ENCODE measurements at places on chromosomes 1 and 21.
A peak's percentile ranks its signal among the peaks of the same experiment; 100 is the strongest.

- no peak for DNase-seq
Observed at GRCh38 chr1:95132762-95133161, 15.6 kb downstream of the TLCD4 start.

- DNase-seq = no peak
Observed at GRCh38 chr1:180213401-180214170, 16.5 kb upstream of the LHX4 start.

DNA sequence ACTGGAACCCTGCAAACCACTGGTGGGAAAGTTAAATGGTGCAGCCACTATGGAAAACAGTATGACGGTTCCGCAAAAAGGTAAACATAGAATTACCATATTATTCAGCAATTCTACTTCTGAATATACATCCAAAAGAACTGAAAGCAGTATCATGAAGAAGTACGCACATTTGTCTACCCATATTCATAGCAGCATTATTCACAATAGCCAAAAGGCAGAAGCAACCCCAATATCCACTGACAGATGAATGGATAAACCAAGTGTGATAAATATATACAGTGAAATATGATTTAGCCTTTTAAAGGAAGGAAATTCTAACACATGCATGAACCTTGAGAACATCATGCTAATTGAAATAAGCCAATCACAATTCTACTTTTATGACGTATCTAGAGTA is 39.6 kb downstream of the DAB1 start:
- DNase-seq = no peak

DNA sequence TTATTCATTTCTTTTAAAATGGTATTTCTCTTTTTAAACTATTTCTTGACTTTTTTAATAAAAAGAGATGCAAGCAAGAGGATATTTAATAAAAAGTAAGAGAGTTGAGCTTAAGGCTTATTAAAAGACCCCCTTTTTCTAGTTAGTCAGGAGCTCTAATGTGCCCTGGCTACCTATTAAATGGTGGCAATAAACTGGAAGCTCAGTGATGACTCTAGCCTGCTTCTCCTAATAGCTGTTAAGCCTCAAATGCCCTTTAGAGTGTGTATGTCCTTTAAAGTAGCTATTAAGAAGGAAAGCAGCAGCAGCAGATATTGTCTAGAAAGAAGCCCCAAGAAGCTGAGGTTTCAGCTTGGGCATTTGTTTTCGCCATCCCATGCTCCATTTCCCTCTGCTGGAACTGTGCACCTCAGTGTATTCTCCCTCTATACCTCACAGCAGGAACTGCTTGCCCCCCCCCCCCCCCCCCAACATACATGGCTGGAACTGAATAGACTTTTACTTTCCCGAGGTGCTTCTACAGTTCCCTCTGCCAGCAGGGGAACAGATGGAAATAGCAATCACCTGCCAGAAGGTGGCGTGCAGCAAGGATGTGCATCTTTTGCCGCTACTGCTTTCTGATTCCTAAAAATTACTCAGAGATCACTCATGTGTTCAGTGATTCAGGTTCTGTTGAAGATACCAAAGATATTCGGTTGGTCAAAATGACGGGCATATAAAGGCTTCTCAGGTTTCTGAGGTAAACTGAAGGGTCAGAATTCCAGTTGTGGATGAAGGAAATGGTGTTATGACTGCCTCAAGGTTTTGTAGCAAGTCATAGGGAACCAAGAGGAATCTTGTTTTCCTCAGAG is 2.5 kb downstream of the RGS4 start:
- peak; percentile 93 for DNase-seq

- no peak for DNase-seq
Observed at GRCh38 chr1:107678993-107679392, 286.0 kb downstream of the VAV3 start.

DNA sequence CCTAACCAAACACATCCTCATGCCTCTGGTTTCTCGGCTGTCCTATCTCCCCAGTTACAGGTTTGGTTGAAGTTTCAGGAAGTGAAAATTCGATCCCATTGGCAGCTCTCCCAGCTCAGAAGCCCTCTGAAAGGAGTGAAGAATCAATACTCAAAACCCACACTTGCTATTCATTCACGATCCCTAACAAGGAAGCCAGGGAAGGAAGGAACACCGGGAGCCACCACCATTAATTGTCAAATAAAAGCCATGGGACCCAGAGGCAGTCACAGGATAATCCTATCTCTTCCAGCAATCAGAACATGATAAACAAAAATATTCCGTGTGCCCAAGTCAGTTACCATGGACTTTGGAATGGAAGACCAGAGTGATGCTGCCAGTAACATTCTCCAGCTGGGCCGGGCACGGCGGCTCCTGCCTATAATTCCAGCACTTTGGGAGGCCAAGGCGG is 7.0 kb downstream of the TMPRSS2 start:
- DNase-seq = no peak

- peak; percentile 37 for DNase-seq
Observed at GRCh38 chr1:99728494-99729235, 37.8 kb downstream of the FRRS1 start.

- DNase-seq = peak; percentile 15
Observed at GRCh38 chr21:38306433-38307141, 49.8 kb downstream of the KCNJ15 start.

- no peak for DNase-seq
Observed at GRCh38 chr21:33089395-33090119, 19.6 kb downstream of the OLIG1 start.

DNA sequence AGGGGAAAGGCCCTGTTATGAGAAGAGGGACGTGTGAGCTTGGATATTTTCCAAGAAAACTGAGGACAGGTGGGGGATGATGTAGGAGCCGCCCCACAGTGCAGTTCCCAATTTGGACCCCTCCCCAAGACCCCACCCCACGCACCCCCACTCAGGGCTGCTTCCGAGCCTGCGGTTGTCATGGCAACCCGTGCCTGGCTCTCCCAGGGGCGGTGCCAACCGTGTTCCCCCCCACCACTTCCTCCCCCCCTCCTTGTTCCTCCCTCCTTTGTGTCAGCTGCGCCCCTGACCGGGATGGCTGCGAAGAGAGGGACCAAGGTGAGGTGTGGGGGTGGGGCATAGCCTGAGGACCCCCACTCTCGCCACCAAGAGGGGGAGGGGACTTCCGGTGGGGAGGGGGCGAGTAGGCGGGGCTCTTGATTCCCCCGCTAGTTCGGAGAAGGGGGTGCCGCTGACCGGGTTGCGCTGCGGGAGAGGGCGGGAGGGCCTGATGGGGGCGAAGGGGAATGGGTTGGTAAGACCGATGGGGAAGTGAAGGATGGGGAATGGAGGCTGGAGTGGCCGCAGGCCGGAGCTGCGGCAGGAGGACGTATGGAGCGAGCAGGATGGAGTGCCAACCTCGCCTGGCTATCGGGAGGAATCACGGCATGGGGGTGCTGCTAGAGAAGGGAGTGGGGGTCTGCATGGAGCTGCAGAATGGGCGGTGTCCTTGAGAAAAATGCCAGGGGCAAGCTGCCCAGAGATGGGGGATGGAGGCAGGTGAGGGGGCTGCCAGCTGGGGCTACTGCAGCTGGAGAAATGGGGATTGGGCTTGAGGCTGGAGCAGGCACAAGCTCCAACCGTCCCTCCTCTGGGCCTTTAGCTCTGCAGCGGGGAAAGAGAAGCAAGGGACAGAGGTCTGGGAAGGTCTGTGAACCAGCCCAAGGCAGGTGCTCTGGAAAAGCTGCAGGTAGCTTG is 953 bp downstream of the TRIM46 start:
- peak; percentile 93 for DNase-seq

GRCh38 chr1:14247666-14248065 is 350.8 kb upstream of the KAZN start:
- no peak for DNase-seq

DNA sequence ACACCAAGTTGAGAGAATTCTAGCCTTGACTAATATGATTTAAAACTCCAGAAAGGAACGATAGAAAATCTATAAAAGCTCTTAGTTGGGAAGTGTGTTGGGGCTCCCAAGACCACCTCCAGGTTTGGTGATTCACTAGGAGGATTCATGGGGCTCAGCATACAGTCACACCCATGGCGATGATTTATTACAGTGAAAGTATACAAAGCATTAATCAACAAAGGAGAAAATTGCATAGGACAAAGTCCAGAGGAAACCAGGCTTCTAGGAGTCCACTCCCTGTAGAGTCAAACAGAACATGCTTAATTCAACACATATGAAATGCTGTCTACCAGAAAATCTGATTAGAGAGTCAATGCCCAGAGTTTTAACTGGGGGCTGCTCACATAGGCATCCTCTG is 4.8 kb downstream of the CDCA8 start:
- DNase-seq = peak; percentile 34

- no peak for DNase-seq
Observed at GRCh38 chr1:31814631-31815306, 1.1 kb downstream of the SPOCD1 start.

- no peak for DNase-seq
Observed at GRCh38 chr1:243580984-243581383, 269.1 kb downstream of the AKT3 start.

GRCh38 chr21:29170944-29171343 is 40.5 kb downstream of the MAP3K7CL start:
- DNase-seq = no peak

GRCh38 chr1:11707621-11708276 is 16.2 kb downstream of the DRAXIN start:
- DNase-seq = no peak

GRCh38 chr21:37461479-37461878 is 94.9 kb downstream of the DYRK1A start:
- DNase-seq = no peak

- no peak for DNase-seq
Observed at GRCh38 chr1:94560333-94560732, 18.8 kb upstream of the F3 start.

DNA sequence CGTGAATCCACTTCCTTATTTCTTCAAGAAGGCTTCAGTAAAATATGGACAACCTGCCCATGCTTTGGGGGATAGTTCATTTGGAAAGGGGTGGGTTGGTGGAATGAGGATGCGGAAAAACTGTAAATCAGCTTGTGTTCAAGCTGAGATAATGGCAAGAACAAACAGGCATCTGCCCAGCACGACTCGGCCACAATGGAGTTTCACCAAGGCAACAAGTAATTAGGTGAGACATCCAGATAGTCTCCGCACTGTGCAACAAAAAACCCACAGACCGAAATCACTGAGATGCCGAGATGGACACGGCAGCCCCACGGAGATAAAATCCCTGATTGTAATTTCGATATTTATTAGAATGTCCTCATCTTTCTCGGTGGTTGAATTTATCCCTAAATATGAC is 455.2 kb downstream of the AJAP1 start:
- no peak for DNase-seq

DNA sequence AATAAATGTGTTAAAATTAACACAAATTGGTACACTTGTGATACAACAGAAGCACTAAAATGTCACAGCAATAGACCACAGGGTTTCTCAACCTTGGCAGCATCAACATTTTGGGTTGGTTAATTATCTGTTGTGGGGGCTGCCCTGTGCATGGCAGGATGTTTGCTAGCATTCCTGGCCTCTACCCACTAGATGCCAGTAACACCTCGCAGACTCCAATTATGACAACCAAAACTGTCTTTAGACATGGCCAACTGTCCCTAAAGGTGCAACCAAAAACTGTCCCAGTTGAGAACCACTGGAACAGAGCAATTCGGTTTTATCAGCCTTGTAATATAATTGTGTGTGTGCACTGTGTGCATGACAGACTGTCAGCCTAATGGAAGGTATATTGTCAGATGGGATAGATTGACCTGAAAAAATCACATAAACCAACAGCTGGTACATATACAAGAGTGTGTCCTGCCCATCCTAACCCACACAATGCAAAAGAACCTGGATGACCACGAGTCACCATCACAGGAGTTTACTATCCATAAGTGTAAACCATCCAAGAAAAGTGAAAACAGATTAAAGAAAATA is 13.5 kb upstream of the ERG start:
- no peak for DNase-seq

GRCh38 chr1:33284049-33284448 is 27.8 kb downstream of the ZNF362 start:
- DNase-seq = no peak

GRCh38 chr21:32710069-32710784 is 17.6 kb downstream of the SYNJ1 start:
- no peak for DNase-seq

DNA sequence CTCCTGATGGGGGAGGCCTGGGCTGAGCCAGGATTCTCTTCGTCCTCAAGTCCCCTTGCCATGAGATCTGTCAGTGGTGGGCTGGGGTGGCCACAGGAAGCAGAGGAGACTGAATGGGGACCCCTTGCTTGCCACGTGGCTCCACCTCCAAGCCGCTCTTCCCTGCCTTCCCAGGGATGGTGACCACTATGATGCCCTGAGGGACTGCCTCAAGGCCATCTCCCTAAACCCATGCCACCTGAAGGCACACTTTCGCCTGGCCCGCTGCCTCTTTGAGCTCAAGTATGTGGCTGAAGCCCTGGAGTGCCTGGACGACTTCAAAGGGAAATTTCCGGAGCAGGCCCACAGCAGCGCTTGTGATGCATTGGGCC is 20.9 kb upstream of the TMEM222 start:
- no peak for DNase-seq

GRCh38 chr1:168672278-168672677 is 56.7 kb downstream of the DPT start:
- no peak for DNase-seq

- DNase-seq = no peak
Observed at GRCh38 chr1:8844501-8845006, 27.1 kb upstream of the RERE start.

DNA sequence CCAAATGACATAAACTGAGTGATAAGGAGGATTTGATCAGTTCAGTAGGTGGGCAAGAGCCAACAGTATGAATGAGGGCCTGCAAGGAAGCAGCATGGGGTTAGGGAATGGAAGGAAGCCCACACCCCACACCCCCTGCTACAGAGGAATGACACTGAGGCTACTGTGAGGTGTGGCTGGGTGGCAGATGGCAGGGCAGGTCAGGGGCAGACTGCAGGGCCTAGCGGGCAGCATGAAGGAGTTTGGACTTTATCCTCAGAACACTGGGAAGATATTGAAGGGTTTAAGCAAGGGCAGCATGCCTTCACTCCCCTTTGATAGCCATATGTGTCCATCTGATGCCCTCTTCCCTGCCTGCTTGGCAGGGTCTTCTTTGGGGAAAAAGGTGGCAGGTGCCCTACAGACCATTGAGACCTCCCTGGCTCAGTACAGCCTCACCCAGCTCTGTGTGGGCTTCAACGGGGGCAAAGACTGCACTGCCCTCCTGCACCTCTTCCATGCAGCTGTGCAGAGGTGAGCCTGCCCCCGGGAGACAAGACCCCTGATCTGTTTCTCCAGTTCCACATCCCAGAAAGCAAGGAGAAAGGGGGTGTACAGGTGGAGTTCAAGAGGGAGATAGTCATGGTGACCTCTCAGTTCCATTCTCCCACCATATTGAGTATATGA is 4.1 kb upstream of the LENEP start:
- DNase-seq = no peak

- DNase-seq = no peak
Observed at GRCh38 chr1:232917053-232917452, 33.4 kb upstream of the NTPCR start.

- DNase-seq = no peak
Observed at GRCh38 chr1:151948506-151948905, 39.2 kb upstream of the THEM4 start.

DNA sequence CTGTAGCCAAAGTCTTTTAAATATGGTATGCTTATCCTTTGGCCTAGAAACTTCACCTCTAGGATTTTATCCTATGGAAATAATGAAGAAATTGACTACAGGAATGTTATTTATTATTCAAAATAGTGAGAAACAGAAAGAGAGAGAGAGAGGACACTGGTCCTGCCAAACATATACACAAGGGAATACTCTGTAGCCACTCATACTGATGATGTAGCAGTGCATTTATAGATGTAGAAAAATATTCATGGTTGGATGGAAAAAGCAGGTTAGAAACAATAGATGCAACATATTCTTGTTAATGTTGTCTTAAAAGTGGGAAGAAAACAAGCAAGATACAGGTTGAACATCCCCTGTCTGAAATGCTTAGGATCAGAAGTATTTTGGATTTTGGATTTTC is 22.2 kb upstream of the EPHB2 start:
- DNase-seq = no peak
